NCI-H187 treated with DMSO at 0.1 percent for 48 hours (cell line): ENCODE measurements at places on chromosomes 4 and X.

DNA sequence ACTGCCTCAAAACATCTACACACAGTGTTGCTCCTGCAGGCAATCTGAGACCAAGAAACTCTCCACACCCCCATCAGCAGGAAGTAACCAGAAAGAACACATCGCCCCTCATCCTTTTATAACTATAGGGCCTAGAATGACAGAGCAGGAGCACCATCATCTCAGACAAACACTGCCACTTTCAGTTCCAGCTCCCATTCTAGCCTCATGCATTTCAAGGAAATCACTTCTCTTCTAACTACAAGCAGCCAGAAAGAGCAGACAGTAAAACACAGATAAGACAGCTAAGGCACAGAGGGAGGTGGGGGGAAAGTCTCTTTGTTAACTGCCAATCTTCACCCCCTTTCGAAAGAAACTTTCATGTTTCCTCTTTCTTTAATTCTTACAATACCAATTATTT lies 102.6 kb upstream of the TENT5D start:
- no peak for DNase-seq

DNA sequence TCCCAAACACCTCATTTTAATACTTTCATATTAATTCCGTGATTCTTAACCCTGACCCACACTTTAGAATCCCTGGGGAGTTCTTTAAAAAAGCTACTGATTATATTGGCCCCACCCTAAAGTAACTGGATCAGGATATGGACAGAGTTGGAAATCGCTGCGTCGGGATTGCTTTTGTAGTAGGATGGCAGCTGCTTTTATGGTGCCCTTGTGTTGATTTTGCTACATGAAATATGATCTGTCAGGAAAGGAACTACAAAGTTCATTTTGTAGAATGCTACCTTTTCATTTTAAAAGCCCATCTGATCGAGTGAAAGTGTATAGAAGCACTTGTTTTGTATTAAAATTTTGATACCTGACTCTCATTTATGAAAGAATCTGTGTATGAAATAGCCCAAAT lies 43.6 kb downstream of the TMEM131L start:
- DNase-seq, result no peak

DNA sequence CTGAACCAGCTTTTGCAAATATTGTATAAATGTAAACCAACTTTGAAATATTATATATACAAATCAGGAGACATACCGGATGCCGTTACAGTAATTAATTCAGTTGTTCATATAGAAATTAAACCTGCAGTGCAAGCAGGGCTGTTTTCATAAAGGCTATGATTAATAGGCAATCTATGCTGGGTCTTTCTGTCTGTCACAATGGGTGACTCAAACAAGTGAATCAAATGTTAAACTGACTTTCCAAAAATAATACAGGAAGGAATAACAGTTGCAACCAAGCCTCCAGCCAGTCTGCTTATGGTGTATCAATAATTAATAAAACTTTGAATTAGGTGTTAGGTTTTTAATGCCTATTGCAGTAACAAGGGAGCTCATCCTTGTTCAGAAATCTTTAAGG lies 43.9 kb downstream of the GABRB1 start:
- DNase-seq, result no peak

GRCh38 chrX:23048806-23049573 lies 49.2 kb downstream of the DDX53 start:
- DNase-seq, result no peak

DNA sequence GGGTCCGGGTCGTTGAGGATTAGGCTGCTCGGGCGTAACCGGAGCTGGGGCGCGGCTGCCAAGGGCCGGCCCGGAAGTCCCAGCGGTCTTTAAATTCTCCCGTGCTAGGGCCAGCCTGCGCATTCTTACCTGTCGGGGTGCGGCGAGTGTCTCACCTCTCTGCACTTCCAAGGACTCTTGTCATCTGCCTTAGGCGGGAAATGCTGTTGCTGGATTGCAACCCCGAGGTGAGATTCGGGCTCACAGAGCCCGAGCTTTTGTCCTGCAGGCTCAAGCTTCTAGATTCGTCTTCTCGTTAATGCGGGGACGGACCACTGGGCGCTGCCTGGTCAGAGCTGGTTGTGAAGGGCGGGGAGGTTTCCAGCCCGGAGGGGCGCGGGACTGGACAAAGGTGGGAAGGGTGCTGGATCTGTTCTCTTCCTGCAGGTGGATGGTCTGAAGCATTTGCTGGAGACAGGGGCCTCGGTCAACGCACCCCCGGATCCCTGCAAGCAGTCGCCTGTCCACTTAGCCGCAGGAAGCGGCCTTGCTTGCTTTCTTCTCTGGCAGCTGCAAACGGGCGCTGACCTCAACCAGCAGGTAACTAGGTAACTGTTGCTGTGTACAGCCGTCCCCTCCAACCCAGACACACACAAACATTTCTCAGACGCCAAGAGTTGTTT lies at the start of gene ANKRD37:
TSS of gene ANKRD37 (plus strand) at position 118 of the 662 bp plus-strand sequence. CDS start at position 201, 83 bp downstream.
- no peak for DNase-seq
